ENCODE measurements at places on chromosomes 1 and 21.

- no peak for DNase-seq
These were observed 175.4 kb downstream of the IGSF21 start for GRCh38 chr1:18282851-18283600.

GRCh38 chr1:112882271-112882744, 73.7 kb downstream of the SLC16A1 start:
- DNase-seq, result peak; percentile 5

GRCh38 chr1:1626207-1627141, 5.5 kb upstream of the MMP23B start:
- DNase-seq, result no peak

DNA sequence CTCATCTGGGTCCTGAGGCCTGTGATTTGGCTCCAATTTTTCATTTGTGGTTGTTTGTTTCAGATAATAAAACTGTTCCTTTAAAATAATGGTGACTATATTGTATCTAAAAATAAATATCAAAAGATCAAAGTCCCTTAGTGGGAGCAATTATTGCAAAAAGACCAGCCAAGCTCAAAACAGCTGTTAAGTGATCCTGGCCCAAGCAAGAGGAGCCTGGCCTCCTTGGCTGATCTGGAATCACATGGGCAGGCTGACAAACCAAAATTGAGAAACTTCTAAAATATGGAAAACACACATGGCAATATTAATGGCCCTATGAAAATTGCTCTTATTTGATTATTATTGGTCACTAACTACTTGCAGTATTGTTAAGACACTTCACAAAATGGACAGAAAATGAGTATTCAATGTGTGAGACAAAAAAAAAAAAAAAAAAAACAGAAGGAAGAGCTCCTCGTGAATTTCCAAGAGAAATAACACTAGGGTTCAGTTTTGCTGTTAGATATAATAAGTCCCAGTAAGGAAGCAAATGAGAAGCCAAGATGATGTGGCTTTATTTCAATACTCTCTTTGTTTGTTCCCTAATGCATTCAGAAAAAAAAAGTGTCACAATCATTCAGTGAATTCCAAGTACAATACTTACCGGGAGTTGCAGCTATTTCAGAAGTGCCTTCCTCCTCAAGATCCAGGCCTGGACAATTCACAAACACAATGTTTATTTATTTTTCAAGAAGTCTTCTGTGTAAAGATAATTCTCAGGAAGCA, 105.1 kb downstream of the SEC16B start:
- DNase-seq, result no peak

DNA sequence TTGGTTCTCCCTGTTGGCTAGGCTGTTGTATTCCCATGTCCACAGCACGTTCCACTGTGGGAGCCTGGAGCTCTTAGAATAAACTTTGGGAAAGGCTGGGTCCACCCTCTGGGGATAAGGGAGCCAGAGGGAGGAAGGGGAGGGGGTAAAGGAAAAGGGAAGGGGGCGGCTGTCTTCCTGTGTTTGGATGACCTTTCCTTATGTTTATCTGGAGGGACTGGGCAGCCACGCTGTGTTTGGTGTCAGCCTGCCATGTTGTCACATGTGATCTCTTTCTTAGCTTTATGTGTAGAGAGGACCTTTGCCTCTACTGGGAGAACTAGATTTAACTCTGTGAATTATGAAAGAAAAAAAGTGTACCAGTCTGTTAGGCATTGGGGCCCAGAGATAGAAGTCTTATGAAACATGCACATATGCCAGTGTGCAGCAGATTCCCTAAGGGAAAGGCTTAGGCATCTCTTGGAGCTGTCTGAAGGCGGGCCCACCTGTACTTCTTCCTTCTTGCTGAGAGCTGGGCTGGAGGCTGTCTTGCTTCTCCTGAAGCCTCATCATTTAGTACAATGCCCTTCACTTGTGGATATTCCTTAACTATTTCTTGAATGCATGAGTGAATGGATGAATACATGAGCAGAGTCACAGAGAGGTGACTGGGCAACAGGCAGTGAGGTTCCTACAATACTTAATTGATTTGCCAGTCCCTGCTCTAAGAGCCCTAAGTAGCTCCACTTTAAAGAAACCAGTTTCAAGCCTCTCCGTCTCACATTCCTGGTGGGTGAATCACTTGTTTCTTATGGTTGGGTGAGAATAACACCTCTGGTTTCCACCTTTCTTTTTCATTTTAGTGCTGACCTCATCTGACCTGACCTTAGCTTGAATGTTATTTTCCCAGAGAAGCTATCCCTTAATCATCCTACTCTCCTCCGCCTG, 62.5 kb upstream of the ARHGAP29 start:
- no peak for DNase-seq

DNA sequence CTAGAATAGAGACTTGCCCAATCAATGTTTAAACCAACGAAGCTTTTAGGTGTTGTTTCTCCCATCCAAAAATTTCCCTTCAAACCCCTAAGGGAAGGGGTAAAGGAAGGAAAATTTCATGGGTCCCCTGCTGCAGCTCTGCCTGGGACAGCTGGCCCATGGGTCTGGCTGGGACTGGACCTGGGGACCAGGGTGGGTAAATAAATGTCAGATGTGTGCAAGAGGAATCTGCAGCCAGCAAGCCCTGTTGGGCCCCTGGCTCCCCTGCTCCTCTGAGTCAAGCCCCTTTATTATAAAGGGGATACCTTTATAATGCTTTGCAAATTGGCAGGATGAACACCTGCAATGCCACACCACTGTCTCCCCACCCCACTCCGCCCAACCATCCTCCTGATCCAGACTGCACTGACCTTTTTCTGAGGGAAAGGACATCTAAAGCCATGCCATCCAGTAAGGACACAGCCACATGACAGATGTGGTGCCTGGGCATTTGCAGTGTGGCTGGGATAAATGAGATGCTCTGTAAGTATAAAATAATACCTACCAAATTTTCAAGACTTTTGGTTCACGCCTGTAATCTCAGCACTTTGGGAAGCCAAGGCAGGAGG, 1.9 kb upstream of the TMEM125 start:
- DNase-seq, result no peak
